Caki2 (cell line): ENCODE measurements at places on chromosomes 2 and 18. TPM values are rescaled to one million over a fixed set of nuclear protein-coding genes. Genes with fewer than 3 reads are reported as not detected.

GRCh38 chr2:144323946-144324345 lies 196.0 kb downstream of the ZEB2 start:
- DNase-seq = peak; percentile 24

Gene C2orf42
- total RNA-seq = 12.7 and 14.0 TPM in 2 replicates

DNA sequence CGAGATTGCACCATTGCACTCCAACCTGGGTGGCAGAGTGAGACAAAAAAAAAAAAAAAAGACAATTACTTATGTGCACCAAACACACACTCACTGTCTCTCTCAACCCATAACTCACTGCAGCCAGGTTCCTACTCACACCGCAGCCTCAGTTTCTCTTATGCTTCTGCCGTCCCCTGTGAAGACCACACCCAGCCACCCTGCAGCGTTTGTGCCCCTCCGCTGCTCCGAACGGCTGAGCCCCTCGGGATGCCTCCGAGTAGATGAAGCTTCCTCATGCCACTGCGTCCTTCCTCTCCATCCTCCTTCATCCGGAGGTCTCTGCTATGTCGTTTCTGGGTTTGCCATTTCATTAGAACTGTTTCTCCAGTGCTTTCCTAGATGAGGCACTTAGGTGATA lies 160.1 kb downstream of the TWIST2 start:
- DNase-seq = no peak

- DNase-seq = no peak
These were observed 31.0 kb downstream of the GKN2 start for GRCh38 chr2:68921646-68922045.

DNA sequence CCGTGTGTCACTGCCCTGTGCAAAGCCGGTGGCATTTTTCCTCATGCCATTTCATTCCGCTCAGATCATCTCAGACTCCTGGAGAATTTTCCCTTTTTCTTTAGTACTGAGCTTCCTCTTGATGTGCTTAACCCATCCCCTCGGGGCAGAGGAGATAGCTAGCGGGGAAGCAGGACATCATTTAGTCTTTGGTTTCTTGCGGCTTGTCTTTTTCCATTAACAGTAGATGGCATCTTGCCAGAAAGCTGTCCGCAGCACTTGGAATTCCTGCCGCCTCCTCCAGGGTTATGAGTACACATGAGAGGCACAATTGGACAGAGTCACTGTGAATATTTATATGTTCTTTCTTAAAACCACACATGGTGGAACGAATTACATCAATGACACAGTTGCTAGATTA lies 226.6 kb downstream of the ALPK2 start:
- peak; percentile 5 for DNase-seq

DNA sequence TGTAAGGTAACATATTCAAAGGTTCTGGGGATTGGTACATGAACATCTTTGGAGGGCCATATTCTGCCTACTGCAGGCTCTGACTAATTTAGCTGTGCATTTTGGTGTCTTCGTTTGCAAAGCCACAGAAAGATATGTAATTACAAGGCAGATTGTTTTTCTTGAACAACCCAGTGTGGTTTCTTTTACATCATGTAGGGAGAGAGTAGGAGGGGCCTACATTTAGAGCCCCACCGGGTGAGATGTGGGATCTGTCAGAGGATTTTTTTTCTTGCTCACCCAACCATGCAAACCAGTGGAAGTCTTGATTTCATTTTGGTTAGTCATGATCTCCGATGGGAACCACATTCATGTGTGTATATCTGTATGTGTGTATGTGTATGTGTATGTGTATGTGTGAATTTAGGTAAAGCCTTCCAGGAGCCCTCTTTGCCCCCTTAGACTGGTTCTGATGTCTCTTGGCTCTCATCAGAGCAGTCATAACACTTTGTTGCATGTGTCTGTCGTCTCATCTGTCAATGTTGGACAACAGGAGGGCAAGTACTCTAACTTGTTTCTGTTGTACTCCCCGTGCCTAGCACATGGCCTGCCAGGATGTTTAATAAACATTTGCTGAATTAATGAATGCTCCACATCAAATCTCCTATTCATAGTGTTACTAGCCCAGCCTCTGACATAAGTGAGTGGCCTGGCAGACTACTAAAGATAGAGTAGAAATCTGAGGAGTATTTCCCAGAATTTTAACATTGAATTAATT lies 239.9 kb downstream of the MTX2 start:
- peak; percentile 45 for DNase-seq

Gene INPP4A
- total RNA-seq = 8.9 and 19.0 TPM in 2 replicates

GRCh38 chr2:181185421-181185820 lies 205.0 kb downstream of the UBE2E3 start:
- DNase-seq = no peak

- no peak for DNase-seq
These were observed 149.4 kb upstream of the KLF7 start for GRCh38 chr2:207315131-207315530.

DNA sequence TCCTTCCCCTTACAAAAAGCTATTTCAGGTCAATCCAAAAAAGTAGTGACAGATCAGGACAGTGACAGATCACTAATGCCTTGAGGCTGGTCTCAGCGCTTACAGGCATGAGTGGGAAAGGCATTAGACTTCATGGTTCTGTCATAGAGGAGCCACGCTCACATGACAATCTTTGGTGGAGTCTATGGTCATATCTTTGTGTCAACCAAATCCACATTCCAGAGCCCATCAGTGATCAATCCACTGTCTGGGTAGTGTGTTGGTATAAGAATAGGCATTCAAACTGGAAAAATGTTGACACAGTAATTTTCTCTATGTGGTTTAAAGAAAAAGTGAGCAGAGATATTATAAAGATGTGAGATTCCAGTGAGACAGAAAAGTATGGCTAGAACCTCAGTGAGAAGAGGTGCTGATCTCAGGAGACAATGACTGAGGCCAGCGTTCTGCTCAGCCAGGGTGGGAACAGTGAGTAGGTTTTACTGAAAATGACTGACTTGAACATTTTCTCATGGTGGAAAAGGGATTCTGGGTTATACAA lies 215.0 kb downstream of the IRS1 start:
- no peak for DNase-seq

Gene SCN7A
- not detected in 2 replicates for total RNA-seq

GRCh38 chr2:85757860-85758259 lies 4.1 kb downstream of the ATOH8 start:
- DNase-seq = no peak

Gene GYPC
- 47.2 and 67.3 TPM in 2 replicates for total RNA-seq

Gene NR4A2
- not detected in 2 replicates for total RNA-seq

Gene ABCG8
- total RNA-seq = not detected in 2 replicates
